Stimulated activated CD4-positive, alpha-beta T cell treated with anti-CD3 and anti-CD28 coated beads, Interleukin-4, amount 100 ng/mL, for 24 hours (primary cell): ENCODE measurements at places on chromosomes 1 and 21.

DNA sequence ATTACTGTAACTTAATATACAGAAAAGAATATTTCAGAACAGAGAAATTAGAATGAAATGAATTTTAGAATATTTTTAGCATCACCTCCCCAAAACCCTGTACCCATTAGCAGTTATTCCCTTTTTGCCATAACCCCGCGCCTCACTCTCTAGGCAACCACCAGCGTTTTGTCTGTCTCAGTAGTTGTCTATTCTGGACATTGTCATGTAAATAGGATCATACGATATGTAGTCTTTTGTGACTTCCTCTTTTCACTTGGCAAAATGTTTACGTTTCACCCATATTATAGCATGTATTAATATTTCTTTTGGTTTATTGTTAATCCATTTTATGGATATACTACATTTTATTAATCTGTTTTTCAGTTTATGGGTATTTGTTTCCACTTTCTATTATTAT lies 24.9 kb downstream of the SOAT1 start:
- DNase-seq = no peak

GRCh38 chr1:150065184-150065871 lies 2.2 kb upstream of the VPS45 start:
- no peak for DNase-seq

DNA sequence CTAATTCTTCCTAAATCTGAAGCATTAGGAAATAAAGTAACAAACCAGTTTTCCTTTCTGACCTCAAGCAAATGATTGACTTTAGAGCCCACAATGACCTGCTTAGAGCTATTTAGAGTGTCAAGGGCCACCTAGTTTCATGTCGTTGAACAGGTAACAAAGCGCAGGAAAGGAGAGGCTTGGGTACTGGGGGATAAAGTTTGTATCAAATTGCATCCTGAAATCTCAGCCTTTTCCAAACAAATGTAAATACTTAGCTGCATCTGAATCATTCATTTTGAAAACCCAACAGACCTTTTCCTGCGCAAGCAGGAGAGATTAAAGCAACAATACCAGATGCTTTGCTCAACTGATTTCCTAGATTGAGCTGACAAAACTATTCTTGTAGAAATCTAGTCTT lies 121.2 kb downstream of the NRIP1 start:
- DNase-seq = no peak

DNA sequence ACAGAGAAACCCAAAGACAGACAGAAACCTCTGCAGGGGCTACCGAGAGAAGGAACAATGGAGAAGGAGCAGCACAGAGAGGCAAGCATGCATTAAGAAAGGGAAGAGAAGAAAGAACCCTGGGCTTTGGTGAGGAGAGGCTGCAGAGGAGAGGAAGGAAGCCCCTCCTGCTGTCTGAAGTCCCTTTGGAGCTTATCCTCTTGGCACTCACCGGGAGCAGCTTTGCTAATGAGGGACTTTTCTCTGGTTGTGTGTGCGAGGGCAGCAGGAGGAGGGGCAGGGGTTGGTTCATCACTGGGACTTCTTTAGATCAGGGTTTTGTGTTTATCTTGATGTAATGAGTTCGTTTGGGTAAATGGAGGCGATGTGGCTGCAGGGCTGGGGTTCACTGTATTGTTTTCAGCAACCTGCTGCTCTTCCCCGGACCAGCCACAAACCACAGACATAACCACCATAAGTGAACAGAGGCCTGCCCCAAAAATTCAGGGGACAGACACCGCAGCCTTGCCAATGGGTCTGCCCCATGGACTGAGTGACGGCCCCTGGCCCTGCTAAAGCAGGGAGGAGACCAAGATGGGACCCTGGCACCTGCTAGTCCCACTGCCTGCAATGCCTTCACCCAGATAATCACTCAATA lies 100.6 kb downstream of the KCND3 start:
- no peak for DNase-seq

- no peak for DNase-seq
Observed at GRCh38 chr1:96980448-96980847, 258.9 kb downstream of the PTBP2 start.

DNA sequence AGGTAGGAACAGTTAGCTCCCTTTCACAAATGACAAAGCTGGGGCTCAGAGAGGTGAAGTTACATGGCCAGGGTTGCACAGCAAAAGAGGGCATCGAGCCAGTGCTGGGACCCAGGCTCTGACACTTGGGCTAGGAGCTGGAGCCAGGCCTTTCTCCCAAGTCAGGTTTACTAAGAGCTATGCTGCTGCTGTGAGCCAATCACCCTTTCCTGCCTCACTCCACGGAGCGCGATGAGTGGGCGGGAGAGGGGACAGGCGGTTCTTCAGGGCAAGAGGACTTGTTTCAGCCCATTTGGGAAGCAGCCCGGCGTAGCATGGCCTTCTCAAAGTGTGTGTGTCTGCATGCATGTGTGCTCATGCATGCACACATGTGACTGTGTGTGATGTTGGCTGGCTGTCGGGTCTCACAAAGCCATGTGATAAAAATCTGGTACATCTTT lies 10.6 kb downstream of the ID3 start:
- DNase-seq = no peak

- DNase-seq = no peak
Observed at GRCh38 chr1:58062635-58063034, 483.9 kb downstream of the OMA1 start.

DNA sequence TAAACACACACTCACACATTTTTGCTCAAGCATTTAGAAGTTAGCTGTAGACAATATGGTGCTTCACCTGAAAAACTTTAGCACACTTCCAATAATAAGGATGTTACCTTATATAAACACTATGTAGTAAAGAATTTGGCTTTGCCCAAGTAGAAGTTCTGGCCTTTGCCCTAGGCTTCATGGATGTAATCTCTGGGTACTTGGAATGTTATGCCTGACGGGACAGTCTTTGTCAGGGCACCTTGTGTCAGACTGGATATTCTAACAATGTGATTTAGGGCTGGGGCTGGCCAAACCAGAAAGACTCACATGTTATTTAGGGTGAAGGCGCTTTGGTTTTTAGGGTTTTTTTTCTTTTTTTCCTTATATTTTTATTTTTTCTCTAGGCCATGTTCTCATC lies 34.8 kb upstream of the TRIM33 start:
- DNase-seq = no peak

GRCh38 chr1:154474802-154475201 lies 27.2 kb upstream of the TDRD10 start:
- no peak for DNase-seq

- DNase-seq = no peak
Observed at GRCh38 chr21:29230551-29231261, 68.0 kb upstream of the BACH1 start.

DNA sequence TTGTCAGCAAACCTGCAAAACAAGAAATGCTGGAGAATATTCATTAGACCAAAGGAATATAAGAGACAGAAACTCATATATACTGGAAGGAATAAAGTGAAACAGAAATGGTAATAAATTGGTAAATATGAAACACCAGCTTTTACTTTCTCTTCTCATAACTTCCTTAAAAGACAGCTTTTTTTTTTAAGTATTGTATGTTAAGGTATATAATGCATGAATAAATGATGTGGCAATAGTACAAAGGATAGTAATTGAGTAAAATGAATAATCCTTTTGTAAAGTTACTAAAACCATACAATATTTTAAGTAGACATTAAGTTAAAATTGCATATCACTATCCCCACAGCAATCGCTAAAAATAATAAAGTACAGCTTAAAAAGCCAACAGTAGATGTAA lies 64.8 kb downstream of the TRIM33 start:
- DNase-seq = no peak

DNA sequence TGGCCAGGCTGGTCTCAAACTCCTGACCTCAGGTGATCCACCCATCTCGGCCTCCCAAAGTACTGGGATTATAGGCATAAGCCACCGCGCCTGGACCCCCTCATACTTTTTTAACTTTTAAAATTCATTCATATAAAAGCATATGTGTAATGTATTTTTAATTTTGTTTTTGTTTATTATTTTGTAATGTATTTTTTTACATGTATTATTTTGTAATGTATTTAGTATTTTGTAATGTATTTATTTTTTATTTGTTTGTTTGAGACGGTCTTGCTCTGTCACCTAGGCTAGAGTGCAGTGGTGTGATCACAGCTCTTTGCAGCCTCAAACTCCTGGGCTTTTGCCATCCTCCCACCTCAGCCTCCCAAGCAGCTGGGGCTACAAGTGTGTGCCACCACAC lies 12.0 kb upstream of the BRWD1 start:
- no peak for DNase-seq

DNA sequence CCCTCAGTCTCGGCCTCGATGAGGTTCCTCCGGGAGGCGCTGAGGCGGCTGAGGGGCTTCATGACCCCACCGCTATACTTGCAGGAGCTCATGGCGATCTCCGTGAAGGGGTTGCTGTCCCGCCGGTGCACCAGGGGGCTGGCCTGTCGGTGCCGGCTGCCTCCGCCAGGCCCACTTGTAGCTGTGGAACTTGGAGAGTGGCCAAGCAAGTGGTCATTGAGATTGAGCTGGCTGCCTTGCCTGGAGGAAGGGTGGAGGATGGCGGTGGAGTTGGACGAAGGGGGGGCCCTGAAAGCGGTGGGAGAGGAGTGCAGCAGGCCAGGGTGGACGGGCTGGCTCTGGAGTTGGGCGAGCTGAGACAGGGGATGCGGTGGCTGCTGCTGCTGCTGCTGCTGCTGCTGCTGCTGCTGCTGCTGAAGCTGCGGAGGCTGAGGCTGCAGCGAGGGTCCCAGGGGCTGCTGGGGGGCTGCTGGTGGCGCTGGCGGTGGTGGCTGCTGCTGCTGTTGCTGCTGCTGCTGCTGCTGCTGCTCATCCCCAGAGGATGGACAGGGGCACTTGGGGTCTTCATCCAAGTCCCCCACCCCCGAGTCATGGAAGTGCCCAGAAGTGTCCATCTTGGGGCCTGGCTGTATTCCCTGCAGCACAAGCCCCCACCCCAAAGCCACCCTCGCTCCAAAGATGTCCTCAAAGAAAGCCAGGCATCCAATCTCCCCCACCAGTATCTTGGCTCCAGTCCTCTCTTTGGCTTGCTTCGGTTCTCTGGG lies 548 bp downstream of the KCNN3 start:
- DNase-seq = no peak

DNA sequence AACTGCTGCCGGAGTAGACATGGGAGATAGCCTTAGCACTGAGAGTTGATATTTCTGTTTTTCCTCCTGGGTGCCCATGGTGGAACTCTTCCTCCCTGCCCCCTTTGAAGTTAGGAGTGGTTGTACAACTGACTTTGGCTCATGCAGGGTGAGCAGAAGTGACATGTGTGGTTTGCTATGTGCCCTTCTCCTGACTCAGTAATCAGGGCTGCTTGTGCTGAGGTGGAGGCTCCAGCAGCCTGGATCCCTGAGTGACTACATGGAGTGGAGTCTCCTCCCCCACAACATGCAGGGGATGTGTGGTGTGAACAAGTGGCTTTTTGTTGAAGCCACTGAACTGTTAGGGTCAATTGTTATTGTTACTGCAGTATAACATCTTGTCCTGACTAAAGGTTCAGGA lies 261.6 kb downstream of the CAMTA1 start:
- no peak for DNase-seq

- no peak for DNase-seq
Observed at GRCh38 chr1:111110197-111110899, 29.5 kb downstream of the DRAM2 start.

GRCh38 chr21:28492127-28492526 lies 500.6 kb downstream of the LTN1 start:
- DNase-seq = no peak
